Transverse colon (tissue), 4 donors: ENCODE measurements at places on chromosomes 4 and X. TPM values are rescaled to one million over a fixed set of nuclear protein-coding genes. Genes with fewer than 3 reads are reported as not detected.

The ZGRF1 gene
- total RNA-seq, result 2.6 TPM

GRCh38 chr4:169618286-169618685 lies 2.1 kb upstream of the CLCN3 start:
- no peak for DNase-seq

DNA sequence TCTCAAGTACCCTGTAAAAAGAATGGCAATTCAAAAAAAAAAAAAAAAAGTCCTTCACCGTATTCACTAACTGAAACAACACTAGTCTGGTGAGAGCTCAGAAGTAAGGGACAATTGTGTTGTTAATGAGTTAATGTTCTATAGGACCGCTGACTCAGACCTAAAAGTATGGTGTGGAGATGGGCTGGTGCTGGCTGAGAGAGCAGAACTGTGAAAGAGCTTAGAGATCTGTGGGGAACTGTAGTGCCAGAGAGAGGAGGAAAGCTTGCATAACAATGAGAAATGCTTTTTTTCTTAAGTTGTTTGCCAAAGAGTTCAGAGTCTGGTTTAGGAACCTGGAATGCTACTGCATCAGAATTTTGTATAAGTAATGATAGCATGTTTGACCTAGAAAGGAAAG lies 65.1 kb downstream of the LHFPL1 start:
- DNase-seq, result no peak

DNA sequence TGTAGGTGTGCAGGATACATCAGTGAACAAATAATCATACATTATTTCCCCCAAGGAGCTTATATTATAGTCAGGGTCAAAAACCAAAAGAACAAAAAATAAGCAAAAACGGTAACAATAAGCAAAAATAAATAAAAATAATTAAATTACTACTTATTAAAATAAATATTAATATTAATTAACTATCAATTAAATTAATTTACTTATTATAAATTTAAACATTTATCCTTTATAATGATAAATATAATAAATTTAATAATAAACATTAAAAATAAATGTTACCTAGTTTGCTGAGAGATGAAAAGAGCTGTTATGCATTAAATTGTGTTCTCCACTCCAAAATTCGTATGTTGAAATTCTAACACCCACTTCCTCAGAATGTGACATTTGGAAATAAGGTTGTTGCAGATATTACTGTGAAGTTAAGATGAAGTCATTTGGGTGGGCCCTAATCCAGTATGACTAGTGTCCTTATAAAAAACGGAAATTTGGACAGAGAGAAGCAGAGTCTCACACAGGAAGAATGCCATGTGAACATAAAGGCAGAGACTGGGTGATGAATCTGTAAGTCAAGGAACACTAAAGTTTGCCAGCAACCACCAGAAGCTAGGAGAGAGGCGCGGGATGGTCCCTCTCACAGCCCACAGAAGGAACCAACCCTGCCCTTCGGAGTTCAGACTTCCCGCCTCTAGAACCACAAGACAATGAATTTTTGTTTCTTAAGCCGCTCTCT lies 67.2 kb upstream of the IBSP start:
- DNase-seq, result no peak

DNA sequence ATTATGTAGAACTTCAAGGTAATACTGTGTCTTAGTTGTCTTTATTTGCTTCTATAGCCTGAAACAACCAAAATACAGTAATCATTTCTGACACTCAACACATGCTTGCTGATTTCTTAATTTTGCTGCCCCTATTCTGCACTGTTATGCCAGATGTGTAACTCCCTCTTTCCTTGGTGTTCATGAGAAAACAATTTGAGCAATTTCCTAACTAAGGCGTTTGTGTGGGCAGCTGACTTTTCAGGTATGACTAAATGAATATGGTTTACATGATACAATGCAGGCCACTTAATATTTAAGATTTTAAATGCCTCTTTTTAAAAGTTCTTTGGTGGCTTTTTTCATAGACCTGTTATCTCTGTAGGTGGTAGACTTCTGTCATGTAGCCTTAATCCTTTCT lies 46.1 kb upstream of the CENPE start:
- DNase-seq, result no peak

The SOD3 gene
- total RNA-seq, result 94.3 TPM

The LIMCH1 gene
- 18.5 TPM for total RNA-seq

DNA sequence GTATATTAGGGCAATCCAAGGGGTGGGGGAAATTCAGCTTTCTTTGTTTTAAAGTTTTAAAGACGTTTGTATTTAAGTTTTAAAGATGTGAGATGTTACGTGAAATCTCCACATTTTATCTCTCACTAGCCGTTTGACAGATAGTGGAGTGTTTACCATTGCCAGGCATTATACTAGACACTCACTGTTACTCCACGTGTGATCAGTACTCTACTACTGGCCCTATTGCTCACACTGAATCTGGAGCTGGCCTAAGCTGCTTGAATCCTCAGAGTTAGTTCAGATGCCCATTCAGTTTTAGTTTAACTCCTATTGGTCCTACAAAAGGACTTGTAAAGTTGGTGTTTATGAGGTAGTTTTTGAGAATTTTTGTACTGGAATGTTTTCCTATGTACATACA lies 4.5 kb downstream of the ADAD1 start:
- no peak for DNase-seq

GRCh38 chr4:184957446-184958115 lies 60.7 kb upstream of the HELT start:
- DNase-seq, result no peak

The TRIM75 gene
- total RNA-seq, result not detected

DNA sequence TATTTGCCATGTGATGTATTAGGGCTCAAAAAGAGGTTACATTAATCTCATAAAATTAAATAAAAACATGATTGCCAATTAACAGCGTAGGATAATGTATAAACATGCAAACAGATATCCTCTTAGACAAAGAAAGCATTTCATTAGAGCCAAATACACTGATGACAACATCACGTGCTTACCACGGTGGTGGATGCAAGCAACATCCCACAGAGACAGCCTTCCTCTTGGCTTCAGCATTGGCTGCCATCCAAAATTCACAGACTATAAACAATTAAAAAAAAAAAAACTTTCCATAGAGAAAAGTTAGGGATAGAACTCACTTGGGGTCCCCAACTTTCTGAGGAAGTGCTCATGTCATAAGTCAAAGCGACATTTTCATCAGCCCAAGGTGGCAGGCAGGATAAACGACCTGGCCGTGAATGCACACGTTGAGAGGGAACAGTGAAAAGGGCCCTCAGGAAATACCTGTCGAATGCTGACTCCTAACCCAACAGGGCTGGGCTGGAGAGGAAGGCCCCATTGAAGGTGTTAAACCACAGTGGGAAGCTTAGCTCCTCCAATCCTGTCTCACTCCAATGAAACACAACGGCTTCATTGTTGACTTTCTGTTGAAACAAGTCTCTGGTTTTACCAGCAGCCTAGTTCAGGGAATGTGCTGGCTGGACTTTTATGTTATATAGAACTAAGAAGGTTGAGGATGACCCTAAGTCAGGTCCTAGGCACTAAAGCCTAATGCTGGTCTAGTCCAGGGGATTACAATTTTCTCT lies 48.4 kb downstream of the IDS start:
- DNase-seq, result no peak

DNA sequence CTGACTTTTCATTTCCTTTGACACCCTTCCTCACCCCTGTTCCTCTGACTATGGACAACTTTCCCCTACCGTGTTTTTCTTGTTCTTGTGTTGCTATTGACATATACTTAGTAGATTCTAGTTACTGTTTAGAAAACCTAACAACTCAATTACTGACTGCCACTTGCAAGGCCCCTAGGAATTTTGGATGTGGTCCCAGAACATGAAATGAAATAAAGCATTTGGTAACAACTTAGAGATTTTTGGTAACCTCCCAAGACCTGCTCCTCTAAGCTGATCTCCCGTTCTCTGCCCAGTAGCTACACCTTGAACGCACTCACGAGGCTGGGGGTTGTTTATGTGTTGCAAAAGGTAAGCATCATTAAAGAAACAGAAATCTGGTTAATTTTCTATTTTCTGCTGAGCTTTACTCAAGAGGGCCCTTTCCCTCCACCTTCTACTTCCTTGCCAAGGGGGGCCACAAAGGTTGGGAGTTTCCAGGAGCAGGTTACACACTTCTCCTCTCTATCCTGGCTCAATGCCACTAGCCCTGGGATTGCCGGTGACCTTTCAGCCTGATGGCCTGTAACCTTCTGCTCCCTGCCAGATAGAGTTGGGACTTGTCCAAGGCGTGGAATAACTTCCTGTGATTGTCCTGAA lies 20.5 kb downstream of the GAB3 start:
- no peak for DNase-seq

The PABPC1L2A gene
- total RNA-seq, result not detected

The FAM193A gene
- 30.8 TPM for total RNA-seq

The CRMP1 gene
- total RNA-seq, result 3.0 TPM

DNA sequence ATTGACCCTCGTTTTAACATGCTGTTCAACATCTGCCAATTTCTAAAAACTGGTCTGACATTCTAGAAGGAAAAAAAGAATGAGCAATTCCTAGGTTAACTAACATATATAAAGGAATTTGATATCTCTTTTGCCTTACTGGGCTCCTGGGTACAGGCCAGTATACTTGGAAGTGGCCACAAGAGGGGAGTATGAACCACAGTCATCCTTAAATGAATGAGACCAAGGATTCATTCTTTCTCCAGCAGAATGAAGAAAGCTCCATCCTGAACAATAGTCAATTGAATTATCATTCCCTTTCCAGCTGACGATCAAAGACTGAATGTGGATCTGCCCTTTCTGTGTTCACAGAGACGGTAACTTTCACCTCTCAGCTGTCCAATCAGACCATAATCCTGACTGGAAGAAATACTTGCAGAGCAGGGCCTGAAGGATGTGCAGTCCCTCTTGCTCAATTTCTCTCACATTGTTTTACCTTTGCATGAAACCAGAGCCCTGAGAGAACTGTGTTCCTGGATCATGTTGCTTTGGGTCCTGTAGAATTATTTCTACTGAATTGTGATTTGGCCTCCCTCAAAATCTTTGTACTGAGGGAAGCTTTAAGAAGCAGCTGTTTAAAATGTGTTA lies 14.8 kb upstream of the SPARCL1 start:
- DNase-seq, result no peak

- DNase-seq, result no peak
These were observed 5.2 kb downstream of the PCDH19 start for GRCh38 chrX:100404851-100405250.

DNA sequence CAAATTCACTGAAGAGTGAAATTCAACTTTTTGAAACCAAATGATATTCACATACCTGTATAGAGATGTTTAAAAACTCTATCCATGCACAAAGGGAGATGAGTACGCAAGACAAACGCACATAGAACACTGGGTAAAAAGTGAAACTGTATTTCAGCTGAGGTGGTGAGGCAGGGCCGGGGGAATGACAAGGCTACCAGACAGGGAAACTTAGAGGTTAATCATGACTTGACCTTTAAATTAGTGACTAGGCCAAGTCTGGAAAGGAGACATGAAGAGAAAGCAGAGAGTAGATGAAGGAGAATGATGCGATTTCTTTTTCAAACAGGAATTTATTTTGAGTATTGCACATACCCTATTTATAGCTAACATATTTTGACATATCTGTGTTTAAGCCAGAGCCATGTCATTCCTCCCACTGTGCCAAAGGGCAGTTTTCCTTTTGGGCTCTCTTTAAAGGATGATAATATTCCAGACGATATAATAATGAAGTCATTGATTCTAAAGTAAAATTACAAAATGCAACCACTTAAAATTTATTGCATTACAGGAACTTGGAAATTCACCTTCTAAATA lies 49.4 kb downstream of the ARHGEF6 start:
- no peak for DNase-seq

GRCh38 chr4:120760047-120760446 lies 162.5 kb downstream of the PRDM5 start:
- DNase-seq, result no peak

DNA sequence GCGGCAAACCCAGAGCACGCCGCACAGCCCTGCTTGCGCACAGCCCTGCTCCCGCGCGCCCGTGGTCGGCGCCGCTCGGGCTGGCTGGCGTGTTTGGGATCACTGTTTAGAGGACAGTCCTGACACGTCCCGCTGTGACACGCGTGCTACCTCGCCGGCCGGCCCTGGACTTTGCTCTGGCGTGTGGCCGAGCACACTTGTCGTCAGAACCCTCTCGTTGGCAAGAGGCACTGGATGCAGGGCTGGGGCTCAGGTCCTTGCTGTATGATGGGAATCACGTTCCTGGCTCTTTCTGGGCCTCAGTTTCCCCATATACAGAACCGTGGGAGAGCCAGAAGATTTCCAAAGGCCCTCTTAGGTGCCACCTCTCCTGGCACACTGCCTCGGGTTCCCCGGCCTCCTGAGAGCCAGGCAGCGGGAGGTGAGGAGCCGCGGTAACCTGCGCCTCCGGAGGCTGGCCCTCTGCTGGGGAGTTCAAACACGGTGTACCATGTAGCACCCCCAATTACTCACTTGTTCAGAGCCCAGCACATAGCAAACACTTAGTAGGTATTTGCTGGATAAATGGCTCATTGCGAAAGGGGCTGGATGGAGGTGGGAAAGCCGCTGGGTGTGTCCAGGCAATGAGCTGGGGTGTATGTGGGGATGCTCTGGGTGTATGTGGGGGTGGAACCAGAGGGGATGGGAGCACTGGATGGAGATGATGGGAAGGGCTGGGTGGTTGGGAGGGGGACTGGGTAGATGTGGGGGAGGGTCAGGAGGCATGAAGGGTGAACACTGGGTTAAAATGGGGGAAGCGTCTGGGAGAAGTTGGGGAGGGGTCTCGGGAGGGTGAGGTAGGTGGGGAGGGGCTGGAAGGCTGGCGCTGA lies 76.6 kb downstream of the HTRA3 start:
- no peak for DNase-seq

The FREM3 gene
- not detected for total RNA-seq

DNA sequence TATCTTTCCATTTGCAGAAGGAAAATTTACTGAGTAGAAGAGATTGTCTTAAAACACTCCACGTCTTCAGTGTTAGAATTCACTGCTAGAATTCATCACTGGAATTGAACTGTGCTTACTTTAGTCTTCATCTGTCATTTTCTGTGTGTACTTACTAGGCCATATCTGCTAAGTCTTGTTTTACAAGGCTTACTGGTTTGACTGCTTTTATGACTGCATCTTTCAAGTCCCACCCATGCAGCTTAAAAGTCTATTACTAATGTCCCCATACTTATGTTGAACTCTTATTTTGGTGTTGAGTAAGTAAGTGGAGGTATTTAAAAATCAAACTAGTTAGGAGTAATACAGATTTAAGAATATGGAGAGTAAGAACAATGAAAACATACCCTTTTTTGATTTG lies 14.6 kb downstream of the CLCN3 start:
- DNase-seq, result no peak

DNA sequence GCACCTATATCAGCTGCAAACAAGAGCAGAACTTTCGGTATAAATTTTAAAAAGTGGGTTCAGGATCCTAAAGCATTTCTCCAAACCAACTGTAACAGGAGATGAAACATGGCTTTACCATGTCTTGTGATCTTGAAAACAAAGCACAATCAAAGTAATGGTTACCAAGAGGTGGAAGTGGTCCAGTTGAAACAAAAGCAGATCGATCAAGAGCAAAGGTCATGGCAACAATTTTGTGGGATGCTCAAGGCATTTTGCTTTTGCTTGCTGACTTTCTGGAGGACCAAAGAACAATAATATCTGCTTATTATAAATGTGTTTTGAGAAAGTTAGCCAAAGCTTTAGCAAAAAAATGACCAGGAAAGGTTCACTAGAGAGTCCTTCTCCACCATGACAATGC lies 116.9 kb upstream of the RAP2C start:
- DNase-seq, result no peak

GRCh38 chrX:85244450-85245211 lies 840 bp downstream of the ZNF711 start:
- DNase-seq, result no peak
